Choroid plexus epithelial cell (primary cell): ENCODE measurements at places on chromosomes 1 and 21.

DNA sequence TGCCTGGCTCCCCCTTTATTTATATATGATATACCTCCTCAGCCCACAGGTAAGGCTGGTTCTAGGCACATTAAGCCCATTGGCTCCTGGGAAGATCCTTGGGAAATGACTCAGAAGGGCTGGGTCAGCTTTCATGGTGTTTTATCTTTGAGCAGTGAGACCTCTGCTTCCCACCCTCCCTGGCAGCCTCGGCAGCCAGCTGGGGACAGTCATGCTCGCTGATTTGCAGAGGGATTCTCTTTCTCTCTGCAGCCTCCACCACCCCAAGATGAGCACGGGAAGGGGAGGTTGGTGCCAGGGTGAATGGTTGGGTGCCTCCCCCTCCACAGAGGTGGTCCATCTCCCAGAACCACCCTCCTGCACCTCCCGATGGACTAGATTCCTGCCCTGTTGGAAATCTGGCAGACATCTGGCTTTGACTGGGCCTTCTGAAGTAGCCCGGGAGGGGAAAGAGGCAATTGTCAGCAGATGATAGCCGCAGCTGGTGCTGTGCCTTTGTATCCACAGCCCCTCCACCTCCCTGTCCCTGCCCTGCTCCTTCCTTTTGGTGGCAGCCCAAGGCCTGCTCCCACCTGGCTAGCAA lies 24.6 kb downstream of the IER5 start:
- peak; percentile 54 for DNase-seq

- DNase-seq, result peak; percentile 95
These were observed 10.2 kb upstream of the IFI16 start for GRCh38 chr1:158999316-159000069.

- no peak for DNase-seq
These were observed 918 bp upstream of the RASAL2 start for GRCh38 chr1:178092878-178093493.

DNA sequence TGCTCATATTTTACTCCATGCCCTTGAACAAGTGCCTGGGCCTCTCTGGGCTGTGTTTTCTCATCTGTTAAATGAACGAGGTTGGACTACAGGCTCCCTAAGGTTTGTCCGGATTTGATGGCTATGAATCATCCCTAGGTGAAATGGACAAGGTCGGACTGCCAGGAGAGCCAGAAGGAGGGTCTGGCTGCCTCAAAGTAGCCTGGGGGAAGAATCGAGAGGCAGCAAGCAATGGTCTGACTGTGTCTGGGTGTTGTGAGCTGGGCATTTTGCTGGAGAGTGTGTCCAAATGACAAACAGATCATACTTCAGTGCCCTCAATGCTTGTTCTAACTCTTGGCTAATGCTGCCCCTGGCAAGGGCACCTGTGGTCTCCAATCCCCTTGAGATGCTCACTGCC lies 730.9 kb downstream of the PTPRU start:
- DNase-seq, result no peak

DNA sequence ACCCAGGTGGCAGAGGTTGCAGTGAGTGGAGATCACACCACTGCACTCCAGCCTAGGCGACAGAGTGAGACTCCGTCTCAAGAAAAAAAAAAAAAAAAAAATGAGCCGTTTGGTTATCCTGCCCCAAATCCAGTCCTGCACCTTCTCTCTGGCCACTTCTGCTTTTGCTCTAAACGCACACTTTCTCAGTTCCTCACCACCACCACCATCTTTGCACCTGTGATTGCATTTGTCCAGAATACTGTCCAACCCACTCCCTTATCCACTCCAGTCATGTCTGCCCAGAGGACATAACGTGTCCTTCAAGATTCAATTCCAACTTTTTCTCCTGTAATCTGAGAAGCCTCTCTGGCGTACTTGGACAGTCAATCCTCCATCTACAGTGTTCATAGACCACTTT lies 2.2 kb upstream of the NEK2 start:
- no peak for DNase-seq

- DNase-seq, result peak; percentile 68
These were observed 15.5 kb downstream of the CAMTA1 start for GRCh38 chr1:6800745-6801144.

- DNase-seq, result peak; percentile 60
These were observed 73.9 kb upstream of the RRP15 start for GRCh38 chr1:218211241-218211640.

GRCh38 chr1:195105773-195106172 lies 1502.5 kb downstream of the KCNT2 start:
- DNase-seq, result no peak

DNA sequence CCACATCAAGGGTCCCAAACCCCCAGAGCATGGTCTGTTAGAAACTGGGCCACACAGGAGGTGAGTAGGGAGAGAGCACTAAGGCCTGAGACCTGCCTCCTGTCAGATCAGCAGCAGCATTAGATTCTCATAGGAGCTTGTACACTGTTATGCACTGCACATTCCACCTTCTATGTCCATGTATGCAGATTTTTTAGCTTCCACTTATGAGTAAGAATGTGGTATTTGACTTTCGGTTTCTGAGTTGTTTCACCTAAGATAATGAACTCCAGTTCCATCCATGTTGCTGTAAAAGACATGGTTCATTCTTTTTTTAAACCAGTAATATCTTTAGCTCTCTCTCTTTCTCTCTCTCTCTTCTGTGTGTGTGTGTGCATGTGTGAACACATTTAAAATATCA lies 663 bp upstream of the GBP6 start:
- peak; percentile 60 for DNase-seq

DNA sequence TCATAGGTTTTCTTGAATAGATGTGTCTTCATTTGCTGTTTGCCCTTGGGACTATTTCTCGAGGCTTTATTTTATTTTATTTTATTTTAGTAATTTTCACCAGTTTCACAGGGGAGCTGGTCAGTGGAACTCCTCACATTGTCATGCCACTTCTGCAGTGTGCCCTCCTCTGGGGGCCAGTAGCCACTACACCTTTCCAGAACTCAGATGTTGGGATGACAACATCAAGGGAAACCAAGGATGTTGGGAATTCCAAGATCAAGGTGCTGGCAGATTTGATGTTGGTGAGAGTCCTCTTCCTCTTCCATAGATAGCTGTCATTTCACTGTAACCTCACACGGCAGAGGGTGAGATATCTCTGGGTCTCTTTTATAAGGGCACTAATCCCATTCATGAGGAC lies 35.5 kb downstream of the SLC26A9 start:
- DNase-seq, result peak; percentile 61

GRCh38 chr1:22340066-22340465 lies 111.6 kb upstream of the ZBTB40 start:
- no peak for DNase-seq

GRCh38 chr1:211748810-211749209 lies 73.4 kb upstream of the NEK2 start:
- DNase-seq, result no peak

DNA sequence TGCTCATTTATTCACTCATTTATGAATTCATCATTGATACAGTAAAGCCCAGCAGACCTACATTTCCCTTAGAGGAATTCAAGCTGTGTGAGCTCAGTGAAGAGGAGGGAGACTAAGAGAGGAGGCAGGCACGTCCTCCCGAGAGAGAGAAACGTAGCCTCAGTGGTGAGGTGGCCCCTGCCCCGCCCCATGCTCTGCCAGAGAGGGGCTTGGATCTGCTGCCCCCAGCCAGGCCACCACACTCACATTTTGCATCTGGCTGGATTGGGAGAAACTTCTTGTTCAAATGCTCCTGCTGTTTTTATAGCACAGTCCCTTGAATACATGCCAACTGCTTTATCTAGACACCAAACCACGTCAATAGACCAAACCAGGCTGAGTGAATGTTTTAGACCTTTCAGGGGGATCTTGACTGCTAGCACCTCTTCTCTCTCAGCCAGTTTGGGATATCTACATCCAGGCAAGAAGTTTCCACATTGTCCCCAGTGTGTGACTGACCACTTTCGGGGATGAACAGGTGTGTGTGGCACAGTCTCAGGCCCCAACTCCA lies 67.7 kb upstream of the AJAP1 start:
- no peak for DNase-seq

DNA sequence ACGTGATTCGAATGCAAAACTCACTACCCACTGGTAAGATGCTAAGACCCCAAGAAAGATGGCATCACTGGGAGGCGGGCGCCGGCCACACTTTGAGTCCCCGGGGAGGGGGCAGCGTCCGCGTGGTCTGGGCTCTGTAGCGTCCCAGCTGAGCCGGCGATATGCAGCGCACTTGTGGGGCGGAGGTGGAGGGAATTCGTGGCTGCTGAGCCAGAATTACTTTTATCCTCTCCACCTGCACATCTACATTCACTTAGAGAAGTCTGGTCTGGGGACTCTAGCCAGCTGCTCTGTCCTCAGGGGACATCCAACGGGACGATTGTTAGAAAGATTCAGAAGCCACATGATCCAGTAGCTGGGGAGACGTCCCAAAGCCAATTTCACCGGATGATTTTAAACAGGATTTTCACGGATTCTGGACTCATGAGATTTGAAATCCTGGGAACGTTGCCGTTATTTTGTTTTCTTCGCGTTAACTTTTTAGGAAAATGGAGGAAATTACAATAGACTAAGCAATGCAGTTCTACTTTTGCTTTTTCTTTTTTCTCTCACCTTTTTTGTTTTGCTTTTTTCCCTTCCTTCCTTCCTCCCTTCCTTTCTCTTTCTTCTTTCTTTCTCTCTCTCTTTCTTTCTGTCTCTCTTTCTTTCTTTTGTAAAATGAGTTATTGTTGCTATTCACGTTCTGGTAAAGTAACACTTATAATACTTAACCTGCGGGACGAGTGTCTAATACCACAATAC lies 1.3 kb downstream of the JAM2 start:
- DNase-seq, result no peak

DNA sequence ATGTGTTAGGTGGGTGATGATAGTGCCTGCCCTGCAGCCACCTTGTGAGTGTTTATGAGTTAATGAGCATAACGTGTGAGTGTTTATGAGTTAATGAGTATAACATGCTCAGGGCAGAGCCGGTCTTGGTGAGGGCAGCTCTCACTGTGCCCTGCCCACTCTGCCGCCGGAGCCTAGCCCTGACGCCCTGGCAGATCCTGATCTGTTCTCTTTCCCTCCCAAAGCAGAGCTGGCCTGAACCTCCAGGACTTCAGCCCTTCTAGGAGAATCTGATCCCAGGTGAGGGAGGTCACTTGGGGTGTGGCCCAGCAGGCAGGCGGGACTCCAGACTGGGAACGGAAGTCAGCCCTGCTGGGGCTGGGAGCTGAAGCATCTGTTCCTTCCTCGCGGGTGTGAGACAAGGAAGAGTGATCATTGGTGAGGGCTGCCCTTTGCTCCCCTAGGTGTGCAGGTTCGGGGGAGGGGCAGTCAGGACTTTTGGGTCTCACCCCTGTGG lies 5.7 kb downstream of the FBLIM1 start:
- DNase-seq, result no peak

- no peak for DNase-seq
These were observed 31.3 kb downstream of the CACNA1E start for GRCh38 chr1:181514298-181515290.

DNA sequence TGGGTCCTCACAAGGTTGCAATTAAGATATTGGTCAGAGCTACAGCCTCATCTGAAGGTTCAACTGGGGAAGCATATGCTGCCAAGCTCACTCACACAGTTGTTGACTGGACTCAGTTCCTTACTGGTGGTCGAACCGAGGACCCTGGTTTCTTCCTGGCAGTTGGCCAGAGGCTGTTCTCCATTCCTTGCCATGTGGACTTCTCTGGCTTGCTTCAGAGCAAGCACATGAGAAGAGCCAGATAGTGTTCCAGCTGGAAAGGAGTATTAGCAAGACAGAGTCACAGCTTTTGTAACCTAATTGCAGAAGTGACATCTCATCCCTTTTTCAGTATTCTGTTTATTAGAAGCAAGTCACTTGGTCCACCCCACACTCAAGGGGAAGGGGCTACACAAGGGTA lies 23.6 kb downstream of the POU2F1 start:
- DNase-seq, result no peak
